Left ventricle myocardium inferior (tissue), 1 donor: ENCODE measurements at places on chromosomes 6 and 20. TPM values are rescaled to one million over a fixed set of nuclear protein-coding genes. Genes with fewer than 3 reads are reported as not detected.

PKIB gene
- total RNA-seq, result 0.30 TPM

- DNase-seq, result peak; percentile 82
Measured at GRCh38 chr20:34312544-34313217, 9.5 kb upstream of the AHCY start.

VSTM2L gene
- total RNA-seq, result 50.3 TPM

GRCh38 chr6:108903796-108904195, 55.6 kb downstream of the ARMC2 start:
- no peak for DNase-seq

PMEPA1 gene
- 36.4 TPM for total RNA-seq

- no peak for DNase-seq
Measured at GRCh38 chr6:56024931-56025330, 149.5 kb upstream of the BMP5 start.

DNA sequence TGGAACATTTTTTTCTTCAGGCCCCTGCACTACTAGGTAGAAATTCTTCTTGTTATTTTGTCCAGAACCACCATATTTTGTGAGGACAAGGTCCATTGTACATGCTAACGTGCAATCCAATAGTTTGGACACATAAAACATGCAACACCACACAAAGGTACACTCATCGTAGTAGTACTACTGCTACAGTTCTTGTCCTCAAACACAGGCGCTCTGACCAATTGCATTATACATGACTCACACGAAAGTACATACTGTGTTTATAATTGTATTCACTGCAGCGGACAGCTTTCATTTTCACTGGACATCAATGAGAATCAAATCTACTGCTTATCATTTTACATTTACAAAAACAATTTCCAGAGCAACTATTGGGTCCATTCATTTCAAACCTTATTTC, 15.3 kb upstream of the SMLR1 start:
- no peak for DNase-seq

CLPSL2 gene
- not detected for total RNA-seq

SYNDIG1 gene
- 21.4 TPM for total RNA-seq

GRCh38 chr6:12613811-12614210, 102.8 kb upstream of the PHACTR1 start:
- DNase-seq, result no peak

GRCh38 chr20:37598100-37598543, 70.4 kb upstream of the BLCAP start:
- DNase-seq, result no peak

GRCh38 chr6:42292004-42292740, 74.5 kb upstream of the MRPS10 start:
- DNase-seq, result no peak

GRCh38 chr6:14440215-14440910, 322.8 kb downstream of the CD83 start:
- no peak for DNase-seq

GRCh38 chr6:109794201-109794923, 103.3 kb downstream of the FIG4 start:
- no peak for DNase-seq

DNA sequence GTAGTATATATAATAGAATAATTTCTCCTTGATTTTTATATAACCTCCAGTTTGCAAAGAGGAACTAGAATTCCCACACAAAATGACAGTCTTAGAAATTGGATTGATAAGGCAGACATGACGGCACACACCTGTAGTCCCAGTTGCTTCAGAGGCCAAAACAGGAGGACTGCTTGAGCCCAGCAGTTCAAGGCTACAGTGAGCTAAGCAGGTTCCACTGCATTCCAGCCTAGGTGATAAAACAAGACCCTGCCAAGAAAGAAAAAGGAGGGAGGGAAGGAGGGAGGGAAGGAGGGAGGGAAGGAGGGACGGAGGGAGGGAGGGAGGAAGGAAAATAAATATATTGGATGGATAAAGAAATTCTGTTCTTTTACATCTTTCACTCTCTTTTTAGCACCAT, 77.6 kb upstream of the SASH1 start:
- no peak for DNase-seq

HLA-DRA gene
- total RNA-seq, result 87.3 TPM

MLIP gene
- 397 TPM for total RNA-seq

DNA sequence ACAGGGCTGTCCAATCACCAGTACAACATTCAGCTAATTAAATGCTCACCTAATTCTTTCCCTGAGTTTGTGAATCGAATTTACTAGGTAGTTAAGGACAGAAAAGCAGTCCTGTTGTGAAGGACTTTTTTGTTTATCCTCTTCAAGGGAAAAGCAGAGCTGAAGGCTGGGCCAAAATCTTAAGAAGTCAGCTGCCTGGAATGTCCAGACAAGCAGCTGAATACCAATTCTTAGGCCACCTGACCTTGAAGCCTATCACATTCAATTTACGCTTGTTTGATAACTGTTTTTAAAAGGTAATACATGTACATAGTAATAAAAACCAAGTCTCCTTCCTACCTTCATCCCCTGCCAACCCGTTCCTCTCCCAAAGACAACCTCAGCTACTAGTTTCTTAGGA, 56.4 kb downstream of the UQCC1 start:
- DNase-seq, result no peak

LCA5 gene
- 1.8 TPM for total RNA-seq

DNA sequence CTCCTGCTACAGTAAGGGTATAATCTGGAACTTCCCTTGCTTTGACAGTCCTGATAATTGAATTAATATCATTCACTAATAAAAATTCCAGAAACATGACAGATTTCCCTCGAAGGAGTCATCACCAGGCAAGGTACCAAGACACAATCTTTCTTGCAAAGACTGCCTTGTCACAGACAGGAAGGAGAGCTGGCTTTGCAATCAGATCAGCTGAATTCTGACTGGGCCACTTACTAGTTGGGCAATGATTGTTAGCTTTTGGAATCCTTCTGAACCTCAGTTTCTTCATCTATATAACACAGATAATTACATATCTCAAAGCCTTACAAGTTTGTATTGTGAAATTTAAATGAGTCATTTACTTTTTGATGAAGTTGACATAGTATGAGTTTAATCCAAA, 344.2 kb downstream of the RFPL4B start:
- DNase-seq, result no peak

AGER gene
- total RNA-seq, result 1.8 TPM

DNA sequence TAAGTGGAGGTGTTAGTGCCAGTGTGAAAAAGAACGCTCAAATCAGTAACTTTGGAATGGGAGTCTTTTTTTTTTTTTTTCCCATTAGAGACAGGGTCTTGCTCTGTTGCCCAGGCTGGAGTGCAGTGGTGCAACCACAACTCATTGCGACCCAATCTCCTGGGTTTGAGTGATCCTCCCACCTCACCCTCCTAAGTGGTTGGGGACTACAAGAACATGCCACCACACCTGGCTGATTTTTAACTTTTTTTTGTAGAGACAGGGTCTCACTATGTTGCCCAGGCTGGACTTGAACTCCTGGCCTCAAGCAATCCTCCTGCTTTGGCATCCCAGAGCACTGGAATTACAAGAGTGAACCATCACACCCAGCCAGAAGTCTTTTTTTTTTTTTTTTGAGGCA, 19.7 kb downstream of the LATS1 start:
- DNase-seq, result no peak

DNA sequence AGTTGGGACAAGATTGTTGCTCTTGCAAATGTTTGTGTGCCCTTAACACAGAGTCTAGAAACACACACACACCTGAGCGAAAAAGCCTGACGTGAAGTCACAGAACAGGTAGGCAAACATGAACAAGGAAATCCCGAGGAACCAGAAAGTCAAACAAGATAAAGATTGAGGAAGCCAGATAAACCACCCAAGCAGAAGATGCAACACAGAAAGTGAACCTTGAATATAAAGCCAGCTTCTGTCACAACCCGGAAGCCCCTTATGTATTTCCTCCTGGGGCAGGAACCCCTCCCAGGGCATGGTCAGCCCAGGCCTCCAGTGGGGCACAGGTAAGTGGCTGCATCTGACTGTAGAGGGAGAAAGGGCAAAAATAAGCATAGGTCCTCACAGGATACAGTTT, 158.2 kb upstream of the SUPT3H start:
- no peak for DNase-seq

MAP3K7 gene
- total RNA-seq, result 20.6 TPM

DNA sequence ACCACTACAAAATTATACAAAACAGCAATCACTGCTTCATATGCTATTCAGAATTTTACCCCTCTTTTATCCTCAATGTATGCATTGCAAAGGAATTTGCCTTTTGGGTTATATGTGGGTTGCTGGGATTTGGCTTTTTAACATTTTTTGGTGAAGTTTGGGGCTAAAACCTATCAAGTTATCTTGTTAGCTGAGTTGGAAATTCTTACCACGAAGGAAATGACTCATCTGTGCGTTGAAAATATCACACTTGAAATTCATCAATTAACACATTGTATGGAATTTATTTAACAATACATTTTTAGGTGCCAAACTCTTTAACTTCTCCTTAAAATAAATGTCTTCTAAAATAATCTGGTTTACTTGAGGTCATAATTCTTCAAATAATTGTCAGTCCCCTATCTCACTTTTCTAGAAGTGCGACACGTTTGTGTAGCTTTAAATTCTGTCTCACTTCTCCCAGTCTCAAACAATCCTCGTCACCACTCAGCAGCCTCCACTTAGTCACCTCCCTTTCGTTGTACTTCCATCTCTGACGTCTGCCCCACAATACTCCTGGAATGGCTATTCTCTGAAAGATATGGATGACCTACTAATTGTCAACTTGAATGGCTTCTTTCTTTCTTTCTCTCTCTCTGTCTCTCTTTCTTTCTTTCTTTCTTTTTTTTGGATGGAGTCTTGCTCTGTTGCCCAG, 88.5 kb downstream of the PHACTR1 start:
- no peak for DNase-seq

GRCh38 chr6:76856065-76856464, 607.2 kb downstream of the HTR1B start:
- no peak for DNase-seq

ZSCAN23 gene
- 1.5 TPM for total RNA-seq

CD109 gene
- total RNA-seq, result 9.1 TPM

GRCh38 chr6:168214586-168215104, 104.9 kb downstream of the DACT2 start:
- no peak for DNase-seq

DNA sequence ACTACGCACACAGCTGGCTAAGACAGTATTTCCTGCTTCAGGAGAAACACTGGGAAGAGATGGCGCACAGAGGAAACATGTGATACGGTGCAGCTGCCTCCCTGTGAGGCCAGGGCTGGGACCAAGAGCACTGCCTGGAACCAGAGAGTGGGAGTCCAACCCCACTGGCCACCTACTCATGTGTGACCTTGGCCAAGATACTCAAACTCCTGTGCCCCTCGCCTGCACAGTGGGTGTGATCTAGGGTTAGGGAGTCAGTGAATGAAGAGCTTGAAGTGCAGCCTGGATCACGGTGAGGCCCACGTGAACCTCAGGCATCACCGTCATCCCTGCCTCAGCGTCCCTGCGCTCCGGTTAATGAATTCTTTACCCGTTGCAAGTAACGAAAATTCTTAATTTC, 41.7 kb upstream of the MPC1 start:
- DNase-seq, result no peak

DNA sequence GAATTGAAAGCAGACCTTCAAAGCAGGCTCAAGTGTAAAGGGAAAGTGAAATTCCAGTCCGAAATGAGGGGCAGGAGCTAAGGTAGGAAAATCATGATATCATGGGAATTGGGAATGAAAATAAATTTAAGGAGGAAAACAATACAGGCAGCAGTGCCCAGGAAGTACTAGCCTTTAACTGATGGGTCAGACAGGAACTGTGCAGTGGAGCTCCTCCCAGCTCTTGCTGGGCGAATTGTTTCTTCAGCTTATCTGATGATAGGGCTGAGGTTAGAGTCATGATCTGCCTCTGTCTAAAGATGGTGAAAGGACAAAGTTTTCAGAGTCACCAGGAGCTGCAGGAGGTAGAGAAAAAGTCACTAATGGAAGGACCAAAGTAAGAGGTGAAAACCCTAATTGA, 457.9 kb upstream of the PTCHD4 start:
- DNase-seq, result no peak

DNA sequence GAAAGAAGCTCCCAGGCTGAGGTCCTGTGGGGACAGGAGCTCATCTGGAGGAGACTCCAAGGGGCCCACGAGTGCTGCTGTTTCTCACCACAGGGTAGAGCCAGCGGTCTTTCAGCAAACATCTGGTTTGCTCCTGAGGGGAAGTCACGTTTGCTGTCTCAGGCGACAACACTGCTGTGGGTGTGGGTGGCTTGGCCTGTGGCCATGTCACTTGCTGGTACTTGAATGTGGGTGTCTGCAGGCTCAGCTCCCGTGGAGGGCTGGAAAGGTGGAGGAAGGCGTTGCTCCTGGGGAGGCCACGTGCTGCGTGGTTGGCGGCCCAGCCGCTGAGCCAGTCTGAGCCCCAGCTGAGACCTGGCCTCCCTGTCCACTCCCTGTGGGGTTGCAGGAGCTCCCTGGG, 52.8 kb upstream of the MPC1 start:
- DNase-seq, result peak; percentile 43

DNA sequence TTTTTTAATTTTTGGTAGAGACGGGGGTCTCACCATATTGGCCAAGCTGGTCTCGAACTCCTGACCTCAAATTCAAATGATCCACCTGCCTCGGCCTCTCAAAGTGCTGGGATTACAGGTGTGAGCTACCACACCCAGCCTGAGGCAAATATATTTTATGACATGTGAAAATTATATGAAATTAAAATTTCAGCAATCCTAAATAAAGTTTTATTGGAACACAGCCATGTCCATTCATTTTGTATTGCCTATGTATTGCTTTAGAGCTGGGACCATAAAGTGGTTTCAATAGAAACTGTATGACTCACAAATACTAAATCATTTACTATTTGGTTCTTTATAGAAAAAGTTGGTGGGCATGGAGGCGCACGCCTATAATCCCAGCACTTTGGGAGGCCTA, 32.0 kb upstream of the GCM1 start:
- no peak for DNase-seq

DNA sequence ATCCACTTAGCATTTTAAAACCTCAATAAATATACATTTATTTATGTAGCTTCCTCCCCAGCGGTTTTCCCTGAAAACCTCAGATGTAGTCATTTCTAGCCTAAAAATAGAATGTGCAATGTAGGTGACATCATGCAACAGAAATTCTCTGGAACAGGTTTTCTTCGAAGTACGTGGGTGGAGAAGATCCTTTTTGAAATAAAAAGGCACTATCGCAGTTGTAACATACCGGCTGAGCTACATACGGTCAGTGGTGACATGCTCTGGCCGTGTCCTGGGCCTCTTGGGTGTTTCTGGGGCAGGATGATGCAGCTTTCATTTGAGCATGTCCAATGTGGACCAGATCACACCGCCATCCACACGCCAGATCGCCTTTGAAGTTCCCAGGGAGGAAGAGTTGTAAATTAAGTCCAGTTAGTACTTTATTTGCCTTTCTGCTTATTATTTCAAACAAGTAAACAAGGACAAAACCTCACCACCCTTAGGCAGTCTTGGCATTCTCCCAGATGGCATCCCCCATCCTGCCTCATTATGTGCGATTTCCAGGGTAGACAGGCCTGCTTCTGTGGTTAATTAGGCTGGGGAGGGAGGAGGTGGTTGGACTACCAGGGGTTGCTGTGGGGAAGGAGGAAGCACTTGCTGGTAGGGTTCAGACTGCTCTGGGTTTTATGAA, 109.5 kb upstream of the CLDN20 start:
- DNase-seq, result no peak

GRCh38 chr6:147298461-147298860, 94.2 kb downstream of the STXBP5 start:
- DNase-seq, result no peak
